Kidney (tissue), 22 donors: ENCODE measurements at places on chromosomes 16 and 17. TPM values are rescaled to one million over a fixed set of nuclear protein-coding genes. Genes with fewer than 3 reads are reported as not detected.

RASD1 gene
- 103 TPM for polyA plus RNA-seq

DNA sequence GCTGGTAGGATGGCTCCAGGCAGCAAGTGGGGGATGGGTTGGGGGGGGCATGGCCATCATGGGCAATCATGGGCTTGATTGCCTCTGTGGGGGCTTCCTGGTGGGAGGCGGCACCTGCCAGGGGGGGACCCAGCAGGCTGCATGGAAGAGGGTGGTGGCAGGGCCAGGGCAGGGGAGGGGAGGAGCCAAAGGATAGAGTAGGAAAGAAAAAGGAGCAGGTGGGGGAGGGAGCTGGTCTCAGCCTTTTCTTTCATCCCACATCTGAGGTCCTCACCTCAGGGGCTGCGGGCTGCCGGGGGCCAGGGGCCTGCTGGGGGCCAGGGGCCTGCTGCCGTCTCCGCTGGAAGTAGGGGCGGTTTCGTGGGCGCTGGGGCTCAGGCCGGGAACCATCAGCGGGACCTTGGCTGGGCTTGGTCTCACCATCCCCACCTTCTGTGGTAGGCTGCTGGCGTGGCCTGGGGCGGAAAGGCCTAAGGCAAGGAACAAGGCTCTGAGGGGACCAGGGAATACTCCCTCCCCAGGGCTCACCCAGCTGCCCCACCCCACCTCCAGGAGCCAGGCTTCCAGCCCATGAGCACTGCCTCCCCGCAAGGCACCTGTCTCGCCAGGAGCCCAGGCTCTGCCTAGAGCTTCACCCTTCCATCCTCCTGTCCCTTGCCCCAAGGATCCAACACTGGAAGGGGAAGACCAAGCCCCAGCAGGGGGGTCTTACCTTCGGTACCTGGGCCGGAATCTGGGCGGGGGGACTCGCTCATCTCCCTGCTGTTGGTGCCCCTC is 5.0 kb downstream of the YBX2 start:
- no peak for DNase-seq
- H3K4me3 ChIP-seq = no peak overlapping the region
- no peaks in the 10 kb centered on the region for H3K27me3 ChIP-seq
- H3K4me1 ChIP-seq = peaks cover 6% of the 10 kb centered on the region
- no peaks in the 10 kb centered on the region for H3K36me3 ChIP-seq
- H3K27ac ChIP-seq = no peak overlapping the region

GRCh38 chr16:13013043-13013442 is 111.6 kb downstream of the SHISA9 start:
- H3K4me1 ChIP-seq = no peaks in the 10 kb centered on the region
- H3K4me3 ChIP-seq = no peak overlapping the region
- no peaks in the 10 kb centered on the region for H3K36me3 ChIP-seq

KRT17 gene
- 5.5 TPM for polyA plus RNA-seq

MEIOB gene
- 1.4 TPM for polyA plus RNA-seq

DNA sequence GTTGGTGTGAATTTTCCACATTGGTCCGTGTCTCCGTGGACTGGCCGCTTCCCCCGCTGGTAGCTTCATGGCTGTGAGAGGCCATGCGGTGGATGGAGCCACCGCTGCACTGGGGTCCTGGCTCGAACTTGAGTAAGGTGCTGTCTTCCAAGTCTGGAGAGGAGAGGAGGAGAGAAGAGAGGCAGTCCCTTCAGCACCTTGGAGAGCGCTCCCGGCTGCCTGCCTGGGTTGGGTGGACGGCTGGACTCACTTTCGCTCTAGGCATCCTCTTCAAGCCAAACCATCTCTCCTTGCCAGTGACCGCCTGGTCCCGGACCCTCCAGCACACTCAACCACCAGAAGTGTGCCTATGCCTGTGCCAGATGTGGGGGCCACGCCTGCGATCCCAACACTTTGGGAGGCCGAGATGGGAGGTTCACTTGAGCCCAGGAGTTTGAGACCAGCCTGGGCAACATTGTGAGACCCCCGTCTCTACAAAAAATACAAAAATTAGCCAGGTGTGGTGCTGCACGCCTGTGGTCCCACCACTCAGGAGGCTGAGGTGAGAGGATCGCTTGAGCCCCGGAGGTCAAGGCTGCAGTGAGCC is 6.2 kb downstream of the JPH3 start:
- H3K4me1 ChIP-seq = no peaks in the 10 kb centered on the region
- no peak overlapping the region for H3K4me3 ChIP-seq
- no peaks in the 10 kb centered on the region for H3K36me3 ChIP-seq
- H3K27ac ChIP-seq = no peak overlapping the region
- H3K27me3 ChIP-seq = peaks cover 19% of the 10 kb centered on the region
- peak; percentile 89 for DNase-seq
